ENCODE measurements at places on chromosomes 1 and 21.

DNA sequence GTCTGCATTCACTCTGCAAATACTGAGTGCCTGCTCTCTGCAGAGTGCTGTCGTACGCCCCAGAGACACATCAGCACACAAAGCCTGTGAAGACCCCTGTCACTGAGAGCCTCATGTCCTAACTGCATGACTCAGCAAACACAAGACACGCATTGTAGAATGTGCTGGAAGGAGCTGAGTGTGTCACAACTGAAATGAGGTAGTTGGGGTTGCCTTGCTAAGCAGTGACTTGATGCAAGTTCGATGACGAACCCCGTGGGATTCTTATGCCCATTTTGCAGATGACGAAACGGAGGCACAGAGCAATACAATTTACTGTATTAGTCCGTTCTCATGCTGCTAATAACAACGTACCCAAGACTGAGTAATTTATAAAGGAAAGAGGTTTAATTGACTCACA, 65.1 kb downstream of the RIPK4 start:
- no peak for DNase-seq

- no peak for DNase-seq
Observed at GRCh38 chr1:185360714-185361113, 43.7 kb upstream of the IVNS1ABP start.

GRCh38 chr1:170664828-170665612, 1.1 kb downstream of the PRRX1 start:
- no peak for DNase-seq

DNA sequence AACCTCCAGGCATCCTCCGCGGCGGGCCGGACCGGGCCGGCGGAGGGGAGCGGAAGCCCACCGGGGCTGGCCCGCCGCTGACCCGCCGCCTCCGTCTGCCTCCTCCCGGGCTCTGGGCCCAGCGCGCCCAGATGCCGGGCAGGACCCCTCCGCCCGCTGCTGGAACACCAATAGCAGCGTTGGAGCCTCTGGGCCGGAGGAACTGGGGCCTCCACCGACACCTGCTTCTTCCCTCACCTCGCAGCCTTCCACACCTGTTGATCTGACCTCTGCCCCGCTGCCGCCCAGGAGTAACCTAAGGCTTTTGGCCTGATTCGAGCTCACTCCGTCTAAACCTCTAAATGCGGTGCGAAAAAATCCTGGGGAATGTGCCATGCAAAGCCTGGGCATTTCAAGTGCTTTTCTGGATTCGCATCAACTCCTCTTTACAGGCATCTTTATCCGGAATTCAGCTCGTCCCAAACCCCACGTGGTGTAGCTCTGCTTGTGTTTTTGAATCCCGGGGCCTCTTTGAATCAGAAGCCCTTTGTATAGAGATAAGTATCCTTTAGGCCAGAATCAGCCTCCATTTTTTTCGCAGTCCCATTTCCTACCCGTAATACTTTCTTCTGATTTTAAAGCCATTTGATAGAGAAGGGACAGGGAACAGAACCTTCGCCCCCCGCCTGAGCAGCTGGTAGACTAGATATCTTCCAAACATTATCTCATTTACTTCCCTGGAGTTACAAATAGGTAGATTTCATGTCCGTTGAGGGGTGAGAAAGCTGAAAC, 680 bp upstream of the CNN3 start:
- DNase-seq = no peak

DNA sequence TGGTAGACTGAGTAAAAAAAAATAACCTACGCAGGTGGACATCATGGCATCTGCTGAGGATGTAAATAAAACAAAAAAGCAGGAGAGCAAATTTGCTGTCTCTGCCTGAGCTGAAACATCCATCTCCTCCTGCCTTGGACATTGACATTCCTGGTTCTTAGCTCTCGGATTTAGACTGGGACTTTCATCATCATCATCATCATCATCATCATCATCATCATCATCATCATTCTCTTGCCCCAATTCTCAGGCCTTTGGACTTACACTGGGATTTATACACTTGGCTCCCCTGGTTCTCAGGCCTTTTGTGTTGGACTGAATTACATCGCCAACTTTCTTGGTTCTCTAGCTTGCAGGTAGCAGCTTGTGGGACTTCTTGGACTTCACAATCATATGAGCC, 308.4 kb upstream of the BEND5 start:
- DNase-seq = no peak

GRCh38 chr21:29238053-29238966, 60.4 kb upstream of the BACH1 start:
- DNase-seq = no peak

GRCh38 chr1:215263636-215264035, 181.1 kb downstream of the KCNK2 start:
- DNase-seq = no peak

DNA sequence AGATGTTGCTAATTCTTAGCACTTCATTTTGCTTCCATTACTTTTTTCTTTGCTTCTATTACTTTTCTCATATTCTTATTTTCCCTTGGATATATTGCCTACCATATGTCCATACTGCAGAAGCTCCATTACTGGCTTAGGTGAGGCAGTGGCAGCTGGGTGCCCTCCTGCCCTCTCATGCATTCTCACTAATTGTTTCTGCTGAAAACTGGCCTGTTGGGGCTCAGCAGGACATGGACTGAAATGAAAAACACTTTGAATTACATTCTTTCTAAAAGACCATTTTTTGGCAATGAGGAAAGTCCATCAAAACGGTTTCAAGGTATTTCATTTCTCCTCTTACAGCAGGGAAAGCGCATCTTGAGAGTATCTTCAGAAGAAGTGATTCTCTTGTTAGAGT, 122.9 kb downstream of the MAST2 start:
- no peak for DNase-seq

GRCh38 chr1:199585392-199585791, 442.1 kb upstream of the NR5A2 start:
- DNase-seq = no peak

DNA sequence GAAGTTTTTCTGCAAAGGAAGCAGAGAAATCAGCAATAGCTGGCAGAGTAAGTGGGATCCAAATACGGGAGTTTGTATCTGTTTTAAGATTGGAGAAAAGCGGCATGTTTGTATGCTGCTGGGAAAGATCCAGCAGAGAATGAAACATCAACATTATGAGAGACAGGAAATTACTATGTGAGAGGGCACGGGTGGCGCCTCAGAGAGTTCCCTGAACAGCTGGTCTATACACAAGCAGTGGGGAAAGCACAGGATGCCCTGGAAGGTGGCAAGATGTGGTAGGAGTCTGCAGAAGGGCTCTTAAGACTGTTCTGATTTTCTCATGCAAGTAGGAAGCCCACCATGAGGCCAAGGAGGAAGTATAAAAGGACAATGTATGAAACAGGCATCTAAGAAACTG, 130.4 kb downstream of the RERE start:
- no peak for DNase-seq

- no peak for DNase-seq
Observed at GRCh38 chr1:241677201-241677600, 25.1 kb downstream of the WDR64 start.

GRCh38 chr1:220711056-220711809, 21.1 kb downstream of the C1orf115 start:
- DNase-seq = no peak

- DNase-seq = no peak
Observed at GRCh38 chr1:69940816-69941215, 264.6 kb downstream of the LRRC40 start.

DNA sequence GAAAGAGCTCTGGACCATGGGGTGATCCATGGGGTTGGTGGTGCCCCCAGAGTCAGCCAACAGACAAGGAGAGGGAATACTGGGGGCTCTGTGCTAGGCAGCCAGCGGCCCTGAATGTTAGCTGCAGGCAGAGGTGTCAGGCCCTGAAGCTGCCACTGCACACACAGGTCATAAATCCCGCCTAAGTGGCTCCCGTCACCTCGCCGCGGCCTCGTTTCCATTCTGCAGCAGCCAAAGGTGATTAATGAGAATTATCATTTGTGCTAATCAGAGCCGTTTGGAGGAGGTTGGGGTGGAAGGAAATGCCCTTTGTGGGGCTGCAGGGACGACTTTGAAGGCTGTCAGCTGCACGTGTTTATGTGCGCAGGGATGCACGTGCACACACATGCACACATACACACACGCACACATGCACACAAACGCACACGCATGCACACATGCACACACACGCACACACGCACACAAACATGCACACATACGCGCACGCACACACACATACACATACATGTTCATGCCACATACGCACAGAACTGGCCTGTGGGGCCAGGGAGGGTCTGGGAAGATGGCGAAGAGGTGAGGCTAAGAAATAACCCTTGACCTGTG, 88.8 kb upstream of the ARHGEF16 start:
- DNase-seq = no peak

DNA sequence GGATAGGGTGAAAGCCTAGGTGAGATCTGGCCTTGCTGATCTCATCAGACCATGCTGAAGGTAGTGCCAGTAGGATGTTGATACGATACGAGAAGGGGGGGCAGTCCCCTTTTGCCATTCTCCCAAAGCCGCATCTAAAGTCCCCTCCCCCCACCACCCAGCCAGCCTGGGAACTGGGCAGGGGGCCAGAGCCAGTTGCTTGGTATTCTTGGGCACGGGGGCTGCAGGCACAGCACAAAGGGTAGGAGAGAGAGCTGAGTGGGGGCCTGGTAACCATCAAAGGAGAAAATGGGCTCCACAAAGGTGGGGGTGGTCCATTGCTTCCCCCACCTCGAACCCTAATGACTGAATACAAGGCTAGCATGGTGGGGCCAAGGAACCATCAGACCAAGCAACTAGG, 5.4 kb downstream of the PEA15 start:
- DNase-seq = no peak

GRCh38 chr1:6265151-6265550, 4.3 kb upstream of the GPR153 start:
- DNase-seq = no peak
